ENCODE measurements at places on chromosomes 7 and 10.

GRCh38 chr10:43931308-43931930, 282.7 kb upstream of the ZNF32 start:
- DNase-seq = no peak

DNA sequence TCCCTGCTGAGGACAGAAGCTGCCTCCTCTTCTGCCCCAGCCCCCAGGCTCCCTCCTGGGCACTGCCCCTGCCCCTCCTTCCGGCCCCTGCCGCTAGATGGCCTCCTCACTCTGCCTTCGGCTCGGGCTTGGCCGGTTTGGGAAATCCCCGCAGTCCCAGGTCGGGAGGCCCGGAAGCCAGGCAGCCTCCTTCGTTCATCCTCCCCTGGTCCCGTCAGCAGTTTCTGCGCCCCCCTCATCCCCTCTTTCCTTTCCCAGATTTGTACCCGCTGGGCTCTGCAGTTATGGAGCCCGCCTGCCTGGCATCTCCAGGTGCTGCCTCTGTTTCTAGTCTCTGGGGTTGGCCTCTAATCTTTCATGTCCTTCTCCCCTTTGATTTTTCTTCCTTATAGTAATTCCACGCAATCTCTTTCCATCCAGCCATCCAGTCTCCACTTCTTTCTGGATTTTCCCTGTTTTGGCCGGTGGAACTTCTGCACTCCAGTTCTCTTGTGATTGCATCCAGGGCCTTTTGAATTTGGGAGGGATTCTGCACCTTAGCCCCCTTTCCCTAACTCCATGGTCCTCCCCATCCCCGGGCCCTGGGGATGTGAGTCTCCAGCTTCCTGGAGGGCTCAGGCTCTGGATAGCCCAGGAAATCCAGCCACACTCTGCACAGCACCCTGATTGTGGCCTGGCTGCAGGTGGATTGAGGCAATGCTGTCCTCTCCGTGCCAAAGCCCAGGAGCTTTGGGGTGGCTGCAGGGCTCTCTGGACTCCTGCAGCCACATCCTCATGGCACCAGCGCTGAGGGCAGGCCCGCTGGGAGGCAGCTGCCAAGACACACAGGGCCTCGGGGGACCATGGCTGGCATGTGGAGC, 3.3 kb upstream of the SHH start:
- peak; percentile 79 for DNase-seq

DNA sequence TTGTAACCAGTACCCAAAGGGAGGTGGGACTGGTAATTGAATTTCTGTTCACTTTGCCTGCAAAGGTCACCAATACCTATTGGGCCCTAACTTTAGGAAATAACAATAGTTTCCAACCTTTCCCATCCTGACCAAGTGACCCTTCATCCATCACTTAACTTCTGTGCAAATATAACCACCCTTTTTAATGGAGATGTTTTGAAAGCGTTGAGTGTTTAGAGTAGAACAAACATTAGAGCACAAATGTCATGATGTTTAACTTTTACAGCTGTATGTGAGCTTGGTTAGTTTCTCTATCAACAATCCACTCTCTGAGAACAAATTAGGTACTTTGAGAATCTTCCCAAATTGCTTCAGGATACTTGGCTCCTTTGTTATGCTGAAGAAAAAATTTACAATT, 66.4 kb downstream of the MET start:
- no peak for DNase-seq

DNA sequence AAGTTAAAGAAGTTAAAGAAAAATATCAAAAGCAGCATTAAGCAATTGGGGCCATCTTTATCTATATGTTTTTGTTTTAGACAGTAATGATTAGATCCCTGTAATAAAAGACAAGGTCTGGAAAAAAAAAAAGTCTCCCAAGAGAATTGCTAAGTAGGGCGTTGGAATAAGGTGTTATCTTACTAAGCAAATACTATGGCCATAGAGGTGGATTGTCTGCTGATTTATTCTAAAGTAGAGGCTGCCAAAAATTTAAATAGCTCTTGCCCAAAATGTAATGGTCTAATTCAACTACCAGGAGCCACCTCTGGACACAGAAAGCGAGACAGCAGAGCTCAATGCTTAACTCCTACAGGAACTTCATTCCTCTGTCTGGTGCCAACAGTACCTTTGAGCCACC, 71.6 kb downstream of the HERPUD2 start:
- no peak for DNase-seq

DNA sequence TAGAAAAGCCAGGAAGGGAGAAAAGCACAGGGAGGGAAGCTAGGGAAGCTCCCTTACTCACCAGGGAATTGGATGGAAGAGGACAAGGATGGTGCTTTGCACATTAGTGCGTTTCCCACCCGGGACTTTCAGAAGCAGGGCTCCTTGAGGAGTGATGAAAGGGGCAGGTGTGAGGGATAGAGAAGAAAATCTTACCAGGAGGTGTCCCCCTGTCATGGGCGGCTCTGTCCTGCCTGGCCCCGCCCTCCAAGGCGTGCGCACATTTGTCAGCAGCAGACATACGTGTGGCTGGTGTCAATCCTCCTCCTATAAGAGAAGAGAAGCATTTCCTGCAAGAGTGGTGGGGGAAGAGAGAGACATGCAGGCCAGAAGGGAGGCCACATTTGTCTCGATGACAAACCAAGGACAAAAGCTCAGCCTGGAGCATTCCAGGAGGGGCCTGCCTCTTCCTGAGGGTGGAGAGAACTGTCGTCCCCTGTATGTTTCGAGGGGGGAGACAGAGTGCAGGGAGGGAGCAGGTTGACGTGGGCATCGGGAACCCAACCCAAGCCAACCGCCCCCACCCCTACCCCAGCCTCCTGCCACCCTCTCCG, 47.4 kb upstream of the COMTD1 start:
- no peak for DNase-seq

DNA sequence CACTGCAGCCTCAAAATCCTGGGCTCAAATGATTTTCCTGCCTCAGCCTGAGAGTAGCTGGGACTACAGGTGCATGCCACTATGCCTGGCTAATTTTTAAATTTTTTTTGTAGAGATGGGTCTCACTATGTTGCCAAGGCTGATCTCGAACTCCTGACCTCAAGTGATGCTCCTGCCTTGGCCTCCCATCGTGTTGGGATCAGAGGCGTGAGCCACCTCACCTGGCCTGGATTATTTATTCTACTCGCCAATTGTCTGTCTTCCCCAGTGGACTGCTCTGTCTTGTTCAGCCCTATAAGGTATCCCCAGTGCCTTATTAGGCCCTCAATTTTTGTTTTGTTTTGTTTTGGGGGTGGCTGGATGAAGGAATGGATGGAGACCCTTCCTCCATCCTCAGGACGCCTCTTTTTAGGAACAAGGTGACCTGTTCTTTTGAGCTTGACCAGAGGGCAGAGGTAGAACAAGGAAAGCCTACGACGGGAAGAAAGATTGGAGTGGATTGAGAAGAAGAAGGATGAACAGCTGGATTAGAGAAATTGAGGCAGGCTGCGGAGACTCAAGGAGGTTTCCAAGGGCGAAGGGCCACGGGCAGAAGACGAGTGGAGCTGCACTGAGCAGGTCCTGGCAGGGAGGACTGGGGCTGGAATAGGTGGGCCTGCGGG, 541 bp upstream of the DENND10 start:
- DNase-seq = no peak

DNA sequence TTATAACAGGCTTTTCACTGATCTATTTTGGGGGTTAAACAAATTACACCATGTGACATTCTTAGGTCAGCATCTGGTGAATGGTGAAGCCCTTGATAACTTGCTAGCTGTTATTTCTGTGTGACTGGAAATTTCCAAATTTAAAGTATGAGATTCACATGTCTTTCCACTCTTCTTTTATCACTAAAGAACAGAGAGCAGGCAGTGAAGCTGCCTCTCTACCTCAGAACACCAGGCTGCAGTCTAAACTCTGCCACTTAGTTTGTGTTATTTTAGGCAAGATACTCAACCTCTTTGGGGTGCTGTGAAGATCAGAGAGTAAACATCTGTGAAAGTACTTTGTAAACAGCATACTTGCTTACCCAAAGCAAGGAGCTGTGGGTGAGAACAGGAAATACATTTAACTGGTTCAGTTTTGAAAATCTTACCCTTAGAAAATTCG, 15.5 kb upstream of the SP4 start:
- DNase-seq = no peak

DNA sequence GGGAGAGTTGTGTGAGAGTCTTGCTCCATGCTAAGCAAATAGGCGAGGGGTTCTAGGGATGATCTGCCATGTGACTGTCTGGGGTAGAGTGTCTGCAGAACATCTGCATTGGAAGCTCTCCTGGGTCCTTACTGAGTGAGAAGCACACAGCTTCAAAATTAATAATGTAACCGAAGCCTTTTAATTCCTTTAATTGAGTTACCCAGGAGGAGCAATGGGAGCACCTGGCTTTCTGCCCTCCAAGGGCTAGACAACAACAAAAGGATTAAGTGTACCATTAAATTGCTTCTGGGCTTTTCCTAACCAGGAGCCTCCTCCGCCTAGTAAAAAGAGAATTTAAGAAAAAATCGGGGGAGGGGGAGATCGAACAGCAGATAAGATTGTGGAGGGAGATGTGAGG, 102.0 kb upstream of the TBX20 start:
- no peak for DNase-seq

- no peak for DNase-seq
Measured at GRCh38 chr7:111083413-111083812, 7.5 kb upstream of the LRRN3 start.

- no peak for DNase-seq
Measured at GRCh38 chr7:3588341-3588740, 287.3 kb downstream of the SDK1 start.

DNA sequence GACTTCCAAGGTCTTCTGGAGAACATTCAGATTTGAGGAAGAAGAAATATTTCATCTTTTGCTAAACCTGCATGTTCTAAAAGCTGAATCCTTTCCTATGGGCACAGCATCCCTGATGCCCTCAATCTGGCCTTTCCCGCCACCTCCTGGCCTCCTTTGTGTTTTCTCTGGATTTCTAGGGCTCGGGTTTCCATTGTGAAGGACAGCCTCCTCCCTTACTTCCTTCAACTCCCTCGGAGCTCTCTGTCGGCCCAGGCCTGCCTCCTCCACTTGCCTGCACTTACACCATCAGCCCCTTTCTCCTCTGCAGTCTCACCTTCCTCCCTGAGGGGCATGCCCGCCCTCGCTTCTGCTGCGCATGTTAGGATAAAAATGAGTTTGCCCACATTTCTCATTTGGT, 75.4 kb downstream of the WIPF3 start:
- DNase-seq = no peak

- DNase-seq = no peak
Measured at GRCh38 chr7:142263598-142264380, 5.9 kb upstream of the PRSS58 start.

- DNase-seq = no peak
Measured at GRCh38 chr10:69383558-69383957, 33.2 kb downstream of the TACR2 start.

GRCh38 chr7:142488036-142488633, 230.3 kb upstream of the PRSS58 start:
- DNase-seq = no peak

DNA sequence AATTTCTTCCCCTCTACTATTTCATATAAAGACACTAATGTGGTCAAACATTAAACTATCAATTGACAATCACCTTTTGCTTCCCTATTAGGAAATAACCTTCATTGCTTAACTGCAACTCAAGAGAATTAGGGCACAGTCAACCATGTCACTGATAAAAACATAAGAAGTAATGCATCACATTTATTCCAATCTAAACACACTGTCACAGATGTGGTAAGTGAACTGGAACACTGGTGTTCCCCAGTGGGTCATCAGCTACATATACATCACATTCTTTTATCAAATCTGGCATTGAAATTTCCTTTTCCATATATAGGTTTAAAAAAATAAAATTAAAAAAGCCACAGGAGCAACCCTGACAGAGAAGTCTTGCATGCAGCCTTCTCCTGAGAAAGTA, 3.7 kb downstream of the TRIL start:
- DNase-seq = no peak

DNA sequence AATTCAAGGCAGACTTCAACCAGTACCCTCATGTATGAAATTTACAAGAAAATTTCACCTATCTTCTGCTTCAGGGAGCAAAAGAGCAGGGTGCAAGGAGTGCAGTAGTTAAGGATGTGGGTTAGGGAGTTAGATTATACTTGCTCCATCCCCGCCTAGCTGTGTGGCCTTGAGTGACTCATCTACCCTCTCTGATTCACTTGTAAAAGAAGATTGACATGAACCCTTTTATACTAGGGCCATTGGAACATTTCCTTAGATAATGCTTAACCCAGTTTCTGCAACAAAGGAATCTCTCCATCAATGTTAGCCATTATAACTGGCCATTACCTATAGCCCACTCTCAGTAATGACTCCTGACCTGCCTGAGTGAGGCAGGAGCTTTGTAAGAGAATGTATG, 10.2 kb upstream of the HSPA12A start:
- no peak for DNase-seq

Measured in activated T-cell treated with anti-CD3 and anti-CD28 coated beads, Interleukin-2, amount 50 U/mL, for 24 hours (primary cell).